ENCODE measurements at places on chromosomes 5 and 9. TPM values are rescaled to one million over a fixed set of nuclear protein-coding genes. Genes with fewer than 3 reads are reported as not detected.

The CKS2 gene
- 278 TPM for total RNA-seq

The DNM1 gene
- 23.2 TPM for total RNA-seq

The AQP3 gene
- total RNA-seq, result 1.3 TPM

The TAF1L gene
- not detected for total RNA-seq

The PCDHB2 gene
- under 0.01 TPM for total RNA-seq

The NSMF gene
- total RNA-seq, result 27.4 TPM
